Effector CD4-positive, alpha-beta T cell (primary cell): ENCODE measurements at places on chromosomes 3 and 15.
A peak's percentile ranks its signal among the peaks of the same experiment; 100 is the strongest.

DNA sequence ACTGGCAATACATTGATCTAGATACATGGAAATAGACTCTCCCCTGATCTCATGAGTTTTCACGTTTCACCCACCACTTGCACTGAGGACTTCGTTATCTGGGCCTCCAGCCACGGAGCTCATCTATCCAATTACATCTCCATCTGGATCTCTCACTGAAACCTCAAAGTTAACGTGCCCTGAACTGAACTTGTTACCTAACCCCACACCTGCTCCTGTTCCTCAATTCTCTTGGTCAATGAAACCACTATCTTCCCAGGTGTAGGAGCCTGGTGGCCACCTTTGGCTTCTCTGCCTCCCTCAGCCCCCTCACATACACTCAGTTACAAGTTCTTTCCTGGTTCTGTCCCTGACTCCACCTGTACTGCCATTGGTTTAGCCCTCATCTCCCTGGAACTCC is 9.7 kb downstream of the DGKG start:
- DNase-seq: no peak

DNA sequence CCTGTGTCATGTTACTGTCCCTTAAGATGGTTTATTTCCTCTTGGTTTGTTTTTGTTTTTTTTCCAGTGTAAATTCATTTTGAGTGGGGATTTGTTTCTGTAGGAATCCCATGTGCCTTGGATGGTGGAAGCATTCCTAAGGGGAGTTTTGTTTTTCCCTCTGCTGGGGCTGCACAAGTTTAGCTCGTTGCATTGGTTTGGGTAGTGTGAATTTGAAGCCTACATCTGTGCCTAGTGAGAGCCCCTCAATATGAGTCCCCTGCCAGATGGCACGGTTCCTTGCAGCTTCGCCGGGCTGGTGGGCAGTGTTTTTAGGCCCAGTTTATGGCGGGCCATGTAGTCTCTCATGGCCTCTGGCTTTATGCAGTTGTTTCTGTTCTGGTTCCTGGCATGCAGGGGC is 17.7 kb downstream of the ARID3B start:
- no peak for DNase-seq

GRCh38 chr3:136898549-136898948 is 36.5 kb downstream of the NCK1 start:
- DNase-seq: no peak

DNA sequence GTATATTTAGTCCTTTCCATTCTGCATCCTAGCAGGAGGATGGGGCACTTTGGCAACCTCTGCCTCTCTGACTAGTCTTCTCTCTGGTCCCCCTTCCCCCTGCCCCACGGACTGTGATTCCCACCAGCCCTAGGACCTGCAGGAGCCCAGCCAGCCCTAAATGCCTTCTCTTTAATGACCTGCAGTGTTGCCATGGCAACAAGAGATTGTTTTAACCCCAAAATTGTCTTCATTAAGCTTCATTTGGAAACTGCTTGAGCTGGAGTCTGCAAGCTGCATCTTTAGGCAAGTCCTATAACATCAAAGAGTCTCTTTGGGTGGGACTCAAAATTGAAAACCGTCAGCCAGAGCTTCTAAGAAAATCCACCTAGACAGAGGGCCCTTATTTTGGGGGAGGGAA is 59.7 kb upstream of the ANKRD34C start:
- DNase-seq: no peak

GRCh38 chr3:84209474-84209873 is 749.3 kb upstream of the CADM2 start:
- DNase-seq: no peak

DNA sequence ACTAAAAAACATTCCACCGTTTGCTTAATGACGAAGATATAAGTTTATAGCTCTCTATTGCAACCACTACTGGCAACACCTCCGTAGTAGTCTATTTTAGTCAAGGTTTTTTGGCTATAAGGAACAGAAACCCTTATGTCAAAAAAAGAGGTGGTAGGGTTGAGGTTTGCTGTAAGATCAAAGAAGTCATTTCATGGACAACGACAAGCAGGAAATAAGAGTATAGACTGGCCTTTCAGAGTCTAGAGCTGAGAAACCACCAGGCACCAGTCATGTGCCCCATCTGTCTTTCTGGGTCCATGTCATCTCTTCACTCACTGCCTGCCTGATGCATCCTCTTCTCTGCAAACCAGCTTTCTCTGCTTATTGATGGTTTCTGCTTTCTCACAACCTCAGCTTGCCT is 42.7 kb downstream of the THBS1 start:
- DNase-seq: peak; percentile 28

DNA sequence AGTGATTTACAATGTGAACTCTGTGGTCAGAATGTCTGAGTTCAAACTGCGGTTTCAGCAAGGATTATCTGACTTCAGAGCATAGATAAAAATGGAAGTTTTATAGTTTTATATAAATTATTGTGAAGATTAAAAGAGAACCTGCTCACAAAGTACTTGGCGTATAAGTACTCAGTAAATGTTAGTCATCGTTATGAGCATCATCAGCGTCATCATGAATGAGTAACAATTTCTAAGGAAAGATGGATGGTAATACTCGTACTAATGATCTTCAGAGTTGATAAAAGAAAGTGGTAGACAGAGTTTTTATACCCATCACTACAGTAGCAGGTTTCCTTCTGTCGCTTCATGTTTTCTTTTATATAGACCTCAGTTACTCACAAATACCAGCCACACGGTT is 341.8 kb downstream of the RAP2B start:
- no peak for DNase-seq

GRCh38 chr3:106172780-106173179 is 304.0 kb upstream of the CBLB start:
- no peak for DNase-seq

- no peak for DNase-seq
These were observed 9.9 kb downstream of the RAMAC start for GRCh38 chr15:82995938-82996337.

- no peak for DNase-seq
These were observed 906.0 kb upstream of the ALCAM start for GRCh38 chr3:104460477-104461406.

DNA sequence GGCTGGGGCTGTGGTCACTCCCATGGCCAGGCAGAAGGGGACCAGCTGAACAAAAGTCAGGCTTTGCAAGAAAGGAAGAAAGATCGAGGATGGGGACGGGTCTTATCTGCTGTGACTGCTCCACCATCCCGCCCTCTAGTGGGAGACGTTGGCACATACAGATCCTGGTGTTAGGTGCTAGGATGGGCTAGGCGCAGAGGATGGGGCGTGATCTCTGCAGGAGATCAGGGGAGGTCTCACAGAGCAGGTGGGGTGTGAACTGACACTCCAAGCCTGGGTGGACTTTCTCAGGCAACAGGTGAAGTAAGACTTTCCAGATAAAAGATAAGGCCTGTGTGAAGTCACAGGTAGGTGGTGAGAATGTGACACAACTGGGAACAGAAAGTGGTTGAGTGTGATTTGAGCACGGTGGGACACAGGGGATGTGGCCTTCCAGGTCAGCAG is 141.9 kb upstream of the SMAD3 start:
- no peak for DNase-seq
